ENCODE measurements at places on chromosomes 5 and 9.

DNA sequence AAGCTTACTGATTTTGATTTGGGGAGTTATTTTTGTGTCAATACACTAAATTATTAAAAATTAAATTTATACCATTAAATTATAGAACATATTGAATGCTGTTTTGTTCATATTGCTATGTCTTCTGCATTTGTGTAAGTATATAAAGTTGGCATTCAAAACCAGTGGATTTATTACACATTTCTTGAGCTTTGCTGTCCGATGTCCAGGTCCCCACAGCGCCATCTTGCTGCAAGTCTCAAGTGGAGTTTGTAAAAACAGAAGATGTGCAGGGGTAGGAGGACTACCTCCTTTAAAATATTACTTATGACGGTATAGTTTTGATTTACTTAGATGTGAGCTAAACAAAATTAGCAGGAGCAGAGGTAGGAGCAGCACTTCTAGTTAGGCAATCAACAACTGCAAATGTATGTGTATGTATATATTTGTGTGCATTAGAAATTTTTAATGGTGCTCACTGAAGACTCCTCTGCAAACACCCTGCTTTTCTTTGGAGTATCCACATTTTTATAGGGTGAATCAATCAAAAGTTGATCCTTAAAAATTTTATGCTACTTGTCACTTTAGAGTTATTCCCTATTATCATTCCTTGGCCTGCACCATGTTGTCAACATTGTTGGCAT lies 37.4 kb downstream of the CPEB4 start:
- DNase-seq: no peak

- DNase-seq: no peak
Measured at GRCh38 chr9:122426723-122427122, 51.0 kb downstream of the OR1J1 start.

GRCh38 chr5:16528382-16529110 lies 62.9 kb upstream of the ZNF622 start:
- DNase-seq: no peak

DNA sequence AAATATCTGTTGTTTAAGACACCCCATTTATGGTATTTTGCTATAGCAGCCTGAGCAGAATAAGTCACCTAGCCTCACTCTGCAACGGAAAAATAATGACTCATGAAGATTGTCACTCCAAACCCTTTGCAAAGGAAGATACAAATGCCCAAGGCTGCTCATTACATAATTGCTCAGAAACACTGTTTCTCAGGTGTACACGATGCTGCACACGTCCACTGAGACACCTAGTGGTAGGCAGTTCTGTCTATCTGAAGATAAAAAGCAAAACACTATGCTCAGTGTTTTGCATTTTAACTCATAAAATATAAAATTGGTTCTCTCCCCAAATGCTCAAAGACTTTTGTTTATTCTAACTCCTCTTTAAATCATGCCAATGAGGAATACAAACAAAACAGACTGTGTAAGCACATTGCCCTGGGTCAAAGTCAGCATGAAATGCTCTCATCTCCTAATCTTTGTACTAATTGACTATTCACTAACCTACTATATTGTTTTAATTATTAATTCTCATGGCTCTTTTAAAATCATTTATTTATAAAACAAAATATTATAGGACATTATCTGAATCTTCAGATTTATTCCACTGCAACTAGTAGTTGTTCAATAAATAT lies 7.7 kb upstream of the TSLP start:
- no peak for DNase-seq

GRCh38 chr5:76134646-76135045 lies 51.5 kb downstream of the SV2C start:
- DNase-seq: no peak

DNA sequence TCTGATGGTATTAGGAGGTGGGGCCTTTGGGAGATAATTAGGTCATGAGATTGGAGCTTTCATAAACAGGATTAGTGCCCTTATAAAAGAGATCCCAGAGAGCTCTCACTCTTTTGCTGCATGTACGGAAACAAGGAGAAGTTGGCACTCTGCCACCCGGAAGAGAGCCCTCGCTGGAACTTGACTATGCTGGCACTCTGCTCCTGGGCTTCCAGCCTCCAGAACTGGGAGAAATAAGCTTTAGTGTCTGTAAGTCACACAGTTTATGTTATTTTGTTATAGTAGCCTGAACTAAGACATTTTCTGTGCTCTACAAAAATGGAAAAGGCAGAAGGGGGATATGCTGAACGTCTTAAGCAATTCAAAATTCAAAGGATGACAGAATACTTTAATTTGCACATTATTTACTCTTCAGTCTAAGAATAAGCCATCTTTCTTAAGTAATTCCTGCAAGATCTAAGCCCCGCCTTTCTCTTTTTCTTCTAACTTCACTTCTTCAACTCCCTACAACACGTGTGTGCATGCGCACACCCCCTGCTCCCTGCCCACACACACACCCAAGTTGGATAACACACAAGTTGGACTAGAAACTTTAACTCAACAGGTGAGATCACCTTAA lies 17.3 kb downstream of the NFIB start:
- no peak for DNase-seq
